ENCODE measurements at places on chromosomes 2 and 18.

GRCh38 chr2:234536178-234536965 is 39.5 kb upstream of the ARL4C start:
- no peak for DNase-seq

- peak; percentile 69 for DNase-seq
Observed at GRCh38 chr18:51195451-51196117, 1.9 kb downstream of the MEX3C start.

DNA sequence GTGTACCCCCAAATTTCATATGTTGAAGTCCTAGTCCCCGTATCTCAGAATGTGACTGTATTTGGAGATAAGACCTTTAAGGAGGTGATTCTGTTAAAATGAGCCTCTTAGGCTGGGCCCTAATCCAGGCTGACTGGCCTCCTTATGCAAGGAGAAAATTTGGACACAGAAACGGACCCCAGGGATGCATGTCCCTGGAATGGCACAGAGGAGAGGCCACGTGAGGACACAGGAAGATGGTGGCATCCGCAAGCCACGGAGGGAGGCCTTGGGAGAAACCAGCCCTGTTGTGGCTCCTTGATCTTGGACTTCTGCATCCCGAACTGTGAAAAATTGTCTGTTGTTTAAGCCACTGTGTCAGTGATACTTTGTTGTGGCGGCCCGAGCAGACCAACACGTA is 150.7 kb downstream of the COL4A4 start:
- DNase-seq, result no peak

DNA sequence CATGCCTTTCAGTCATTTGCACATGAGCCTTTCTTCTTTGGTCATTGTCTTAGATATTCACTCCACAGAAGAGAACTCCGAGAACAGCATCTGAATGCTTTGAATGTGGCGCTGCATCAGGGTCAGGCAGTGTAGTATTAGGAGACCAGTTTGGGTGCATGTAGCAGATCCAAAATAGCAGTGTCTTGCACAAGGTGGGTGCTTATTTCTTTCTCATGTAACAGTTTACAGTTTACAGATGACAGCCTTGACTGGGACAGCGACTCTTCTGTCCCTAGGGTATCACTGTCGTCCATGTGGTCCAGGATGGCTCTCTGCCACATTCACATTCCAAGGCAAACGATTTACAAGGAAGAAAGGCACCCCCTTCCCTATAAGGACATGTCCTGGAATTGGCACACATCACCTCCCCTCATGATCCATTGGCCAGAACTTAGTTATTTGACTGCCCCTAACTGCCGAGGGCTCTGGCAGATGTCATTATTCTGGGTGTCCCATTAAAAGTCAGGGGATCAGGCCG is 101.0 kb downstream of the STPG4 start:
- no peak for DNase-seq

DNA sequence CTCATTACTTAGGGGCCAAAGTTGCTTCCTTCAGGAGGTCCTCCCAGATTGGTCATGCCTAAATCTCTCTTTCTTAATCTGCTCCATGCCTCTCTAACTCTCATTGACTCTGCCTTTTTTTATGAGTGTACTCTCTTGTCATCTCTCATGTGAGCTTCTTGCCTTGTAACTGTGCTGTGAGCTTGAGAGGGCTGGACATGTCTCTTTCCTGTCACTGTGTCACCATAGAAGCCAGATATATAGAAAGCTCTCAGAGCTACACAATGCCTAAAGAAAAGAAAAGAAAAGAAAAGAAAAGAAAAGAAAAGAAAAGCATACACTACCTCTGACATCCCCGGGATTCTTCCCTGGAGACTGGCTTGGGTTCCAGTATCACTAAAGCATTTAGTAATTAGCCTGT is 161.5 kb upstream of the SKOR2 start:
- no peak for DNase-seq

GRCh38 chr2:95314964-95315611 is 17.9 kb downstream of the KCNIP3 start:
- peak; percentile 52 for DNase-seq

- no peak for DNase-seq
Observed at GRCh38 chr18:47383729-47384128, 132.3 kb upstream of the SKOR2 start.

GRCh38 chr18:12086677-12087470 is 6.8 kb upstream of the ANKRD62 start:
- no peak for DNase-seq

- no peak for DNase-seq
Observed at GRCh38 chr2:66688951-66689350, 254.0 kb downstream of the MEIS1 start.

- no peak for DNase-seq
Observed at GRCh38 chr2:137968477-137969417, 4.5 kb downstream of the HNMT start.

- peak; percentile 36 for DNase-seq
Observed at GRCh38 chr18:5879479-5879882, 15.8 kb downstream of the TMEM200C start.

DNA sequence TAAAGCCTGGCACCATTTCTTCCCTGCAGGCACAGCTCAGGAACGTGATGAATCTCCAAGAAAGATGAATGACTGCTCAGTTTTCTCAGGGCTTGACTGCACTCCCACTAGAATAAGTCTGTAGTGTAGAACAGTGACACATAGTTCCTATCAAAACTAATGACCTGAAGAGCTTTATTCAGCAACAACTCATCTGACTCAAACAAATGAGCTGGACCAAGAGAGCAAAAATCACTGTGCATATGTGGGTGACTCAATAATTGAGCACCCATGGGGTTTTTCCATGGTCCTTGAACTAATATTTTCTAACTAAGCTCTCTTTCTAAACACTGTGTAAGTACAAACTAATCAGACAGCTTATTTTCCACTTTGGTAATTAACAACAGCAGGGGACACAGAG is 61.1 kb upstream of the XDH start:
- DNase-seq, result peak; percentile 70

DNA sequence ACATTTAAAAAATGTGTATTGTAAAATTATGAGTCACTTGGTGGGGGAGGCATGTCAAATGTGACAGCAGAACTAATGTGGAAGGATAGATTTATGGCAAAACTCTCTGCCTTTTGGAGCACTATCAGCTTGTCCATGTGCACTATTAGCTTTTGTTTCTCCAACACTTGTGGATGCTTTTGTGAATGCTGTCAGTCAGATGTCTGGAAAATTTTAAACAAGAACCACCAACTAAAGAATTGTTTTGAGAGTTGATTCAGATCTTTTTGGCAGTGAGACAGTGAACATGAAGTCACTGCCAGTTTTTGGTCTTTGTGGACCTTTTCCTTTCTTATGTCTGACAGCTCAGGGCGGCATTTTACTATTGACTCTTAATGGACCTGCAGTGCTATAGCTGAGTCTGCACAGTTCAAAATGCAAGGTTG is 72.4 kb downstream of the KIAA1328 start:
- no peak for DNase-seq

GRCh38 chr2:111184725-111185310 is 64.1 kb downstream of the BCL2L11 start:
- DNase-seq, result no peak

- DNase-seq, result no peak
Observed at GRCh38 chr2:85371045-85371444, 16.5 kb downstream of the ELMOD3 start.

DNA sequence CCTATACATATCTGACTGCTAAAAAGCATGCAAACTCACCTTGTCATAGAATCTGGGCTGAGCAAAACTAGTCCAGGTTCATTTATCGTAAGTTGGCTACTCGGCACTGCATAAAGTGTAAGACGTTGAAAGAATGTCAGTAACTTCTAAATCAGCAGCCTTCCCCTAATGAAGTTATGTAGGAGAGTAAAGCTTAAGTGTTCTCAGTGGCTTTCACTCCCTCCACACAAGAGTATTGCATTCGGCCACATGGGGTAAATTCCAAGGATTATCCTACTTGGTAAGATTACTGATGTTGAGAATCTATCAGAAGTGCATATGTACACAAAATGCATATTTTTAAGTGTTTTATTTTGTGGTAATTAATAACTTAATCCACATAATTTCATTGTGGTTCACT is 130.1 kb downstream of the LCLAT1 start:
- no peak for DNase-seq

DNA sequence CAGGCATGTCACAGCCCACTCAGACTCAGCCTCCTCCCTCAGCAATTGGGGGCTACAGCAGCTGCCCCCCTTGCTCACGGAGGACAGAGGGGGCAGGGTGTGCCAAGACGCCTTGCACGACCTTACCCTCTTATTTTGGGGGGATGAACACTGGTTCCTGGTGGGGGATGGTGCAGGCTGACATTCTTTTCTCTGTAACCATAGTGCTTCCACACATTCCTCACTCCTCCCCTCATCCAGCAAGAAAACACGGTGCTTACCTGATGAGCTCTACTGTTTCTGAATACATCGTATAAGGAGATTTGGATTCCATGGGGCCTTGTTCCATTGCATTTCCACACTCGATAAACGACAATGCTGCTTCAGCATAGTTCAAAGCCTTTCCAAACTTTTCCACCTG is 75.4 kb upstream of the REV1 start:
- no peak for DNase-seq

DNA sequence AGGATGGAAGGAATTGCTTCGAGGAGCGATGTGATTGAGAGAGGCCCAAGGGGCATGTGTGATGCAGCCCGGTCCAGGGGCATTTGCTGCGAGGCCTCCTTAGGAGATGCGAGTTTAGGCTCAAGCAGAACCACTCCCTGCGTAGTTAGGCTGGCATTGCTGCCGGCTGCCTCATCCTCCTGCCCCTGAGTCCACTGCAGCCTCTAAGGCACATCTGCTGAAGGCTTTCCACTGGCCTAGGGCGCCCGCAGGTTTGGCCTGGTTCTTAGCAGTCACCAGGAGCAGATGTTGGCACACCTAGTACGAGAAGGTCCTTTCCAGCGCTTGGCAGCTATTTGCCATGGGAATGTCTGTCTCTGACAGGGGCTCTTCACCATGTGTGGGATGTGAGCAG is 20.7 kb downstream of the INPP5D start:
- DNase-seq, result no peak

DNA sequence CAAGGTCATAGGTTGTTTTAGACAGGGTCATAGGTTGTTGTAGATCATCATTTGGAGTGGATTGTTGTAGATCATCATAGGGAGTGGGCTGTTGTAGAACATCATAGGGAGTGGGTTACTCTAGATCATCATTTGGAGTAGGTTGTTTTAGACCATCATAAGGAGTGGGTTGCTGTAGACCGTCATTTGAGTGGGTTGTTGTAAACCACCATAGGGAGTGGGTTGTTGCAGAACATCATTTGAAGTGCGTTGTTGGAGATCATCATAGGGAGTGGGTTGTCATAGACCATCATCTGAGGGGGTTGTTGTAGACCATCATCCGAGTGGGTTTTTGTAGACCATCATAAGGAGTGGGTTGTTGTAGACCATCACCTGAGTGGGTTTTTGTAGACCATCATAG is 9.5 kb upstream of the TRPM8 start:
- no peak for DNase-seq

- peak; percentile 52 for DNase-seq
Observed at GRCh38 chr2:204407204-204408014, 137.9 kb upstream of the PARD3B start.

GRCh38 chr18:67301592-67301991 is 214.9 kb downstream of the DSEL start:
- DNase-seq, result peak; percentile 36

DNA sequence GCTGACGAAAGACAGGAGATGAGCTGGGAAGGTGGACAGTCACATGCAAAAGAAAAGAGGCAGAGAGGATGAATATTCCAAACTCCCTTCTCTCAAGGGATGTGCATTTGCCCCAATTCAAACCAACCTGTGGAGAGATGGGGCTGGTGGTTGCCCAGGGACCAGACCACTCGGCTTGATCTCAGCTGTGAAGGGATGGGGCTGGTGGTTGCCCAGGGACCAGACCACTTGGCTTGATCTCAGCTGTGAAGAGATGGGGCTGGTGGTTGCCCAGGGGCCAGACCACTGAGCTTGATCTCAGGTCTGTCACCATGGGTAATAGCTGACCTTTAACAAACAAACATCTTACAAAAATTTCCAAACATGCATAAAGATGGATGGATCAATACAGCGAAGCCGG is 42.5 kb upstream of the SALL3 start:
- no peak for DNase-seq

DNA sequence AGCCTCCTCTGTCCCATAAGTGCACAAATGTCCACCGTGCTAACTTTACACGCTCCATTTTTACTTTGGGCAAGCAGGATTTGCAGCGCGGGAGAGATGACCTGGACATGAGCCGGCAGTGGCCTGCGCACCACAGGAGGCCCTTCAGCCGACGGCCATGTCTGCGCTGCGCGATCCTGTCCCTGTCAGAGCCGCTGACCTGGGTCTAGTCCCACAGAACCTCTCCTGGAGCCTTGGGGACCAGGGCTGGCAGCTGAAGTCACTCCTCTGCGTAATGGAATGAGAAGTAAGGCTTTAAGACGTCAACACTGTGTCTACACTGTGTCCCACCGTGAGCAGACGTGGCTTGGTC is 29.6 kb downstream of the ADI1 start:
- no peak for DNase-seq

GRCh38 chr2:23159746-23160405 is 225.1 kb upstream of the KLHL29 start:
- no peak for DNase-seq

- no peak for DNase-seq
Observed at GRCh38 chr2:238404406-238405216, 22.1 kb upstream of the ASB1 start.

DNA sequence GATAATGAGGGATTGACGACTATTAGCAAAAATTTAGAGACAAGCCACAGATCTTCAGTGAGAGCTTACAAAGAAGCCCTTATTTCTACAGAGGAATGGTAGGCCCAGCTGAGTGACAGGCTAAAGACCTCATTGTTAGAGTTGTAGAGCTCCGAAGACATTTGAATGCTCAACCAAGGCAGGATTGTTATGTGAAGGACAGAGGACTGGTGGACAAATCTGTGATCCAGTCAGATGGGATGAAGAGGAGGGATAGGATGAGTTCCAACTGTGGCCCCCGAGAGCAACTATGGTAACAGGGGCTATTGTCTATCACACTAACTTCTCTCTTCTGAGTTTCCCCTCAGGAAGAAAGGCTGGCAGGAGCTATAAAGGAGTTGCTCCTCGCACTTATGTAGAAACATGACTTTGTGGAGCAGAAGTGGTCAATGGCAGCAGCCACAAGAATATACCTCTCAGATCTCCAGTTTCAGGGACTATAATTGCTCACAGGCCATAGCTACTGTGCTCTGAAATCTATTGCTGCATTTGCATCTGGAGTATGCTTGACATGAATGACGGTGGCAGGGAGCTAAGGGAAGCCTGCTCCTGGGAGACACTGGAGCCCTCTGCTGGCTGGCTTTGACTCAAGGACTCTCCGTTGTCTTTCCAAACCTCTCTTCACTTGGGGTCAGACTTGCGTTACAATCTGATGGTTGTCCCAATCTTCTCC is 50.3 kb upstream of the GREB1L start:
- DNase-seq, result peak; percentile 75

GRCh38 chr2:240211096-240211495 is 70.6 kb upstream of the OTOS start:
- no peak for DNase-seq

- peak; percentile 50 for DNase-seq
Observed at GRCh38 chr18:21330122-21330701, 88.2 kb downstream of the GREB1L start.
